ENCODE measurements at places on chromosomes 4 and X.

DNA sequence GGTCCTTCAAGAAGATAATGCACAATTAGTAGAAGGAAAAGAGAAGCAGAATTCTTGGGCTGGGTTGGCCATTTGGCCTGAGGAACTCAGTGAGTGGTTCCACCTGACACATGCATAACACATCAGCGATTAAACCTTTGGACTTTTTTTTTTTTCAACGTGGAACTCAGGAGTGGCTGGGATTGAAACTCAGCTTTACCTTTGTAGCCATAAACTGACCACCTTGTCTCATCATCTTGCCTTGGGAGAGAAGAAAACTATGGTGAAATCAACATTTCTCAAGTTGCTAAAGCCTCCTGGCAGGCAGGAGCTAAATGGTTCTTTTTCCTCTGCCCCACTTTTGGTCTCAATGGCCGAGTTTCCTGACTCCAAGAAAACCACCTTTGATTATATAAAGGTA, 16.3 kb downstream of the PTTG2 start:
- no peak for DNase-seq

DNA sequence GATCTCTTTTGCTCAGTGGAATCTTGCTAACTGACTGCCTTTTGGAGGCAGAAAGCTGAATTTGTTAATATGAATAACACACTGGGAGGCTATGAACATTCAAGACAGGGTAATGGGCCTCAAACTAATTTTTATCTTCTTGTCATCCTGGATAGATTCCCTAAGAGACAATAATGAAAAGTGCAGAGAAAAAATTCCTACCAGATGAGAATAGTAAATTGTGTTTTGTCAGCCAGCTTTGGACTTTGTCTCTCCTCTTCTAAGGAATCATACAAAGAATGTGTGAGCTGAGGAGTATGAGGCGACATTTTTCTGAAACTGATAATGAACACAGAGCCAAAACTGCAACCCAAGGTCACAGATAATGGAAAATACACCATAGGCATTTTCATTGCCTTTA, 649.3 kb downstream of the IQCM start:
- no peak for DNase-seq

GRCh38 chr4:124028182-124028581, 631.6 kb downstream of the SPRY1 start:
- no peak for DNase-seq

DNA sequence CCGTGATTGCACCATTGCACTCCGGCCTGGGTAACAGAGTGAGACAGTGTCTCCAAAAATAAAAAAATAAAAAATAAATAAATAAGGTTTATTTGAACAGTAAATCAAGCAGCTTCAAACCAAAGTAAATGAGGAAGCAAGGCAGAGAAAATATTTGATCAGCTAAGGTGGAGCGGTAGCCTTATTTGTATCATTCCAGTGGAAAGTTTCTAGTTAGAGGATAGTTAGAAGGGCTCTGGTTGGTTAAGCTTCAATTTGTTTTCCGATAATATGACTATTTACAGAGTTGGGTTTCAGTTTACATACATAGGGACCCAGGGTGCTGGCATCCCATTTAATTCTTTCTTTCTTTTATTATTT, 21.8 kb upstream of the OPHN1 start:
- DNase-seq, result no peak

DNA sequence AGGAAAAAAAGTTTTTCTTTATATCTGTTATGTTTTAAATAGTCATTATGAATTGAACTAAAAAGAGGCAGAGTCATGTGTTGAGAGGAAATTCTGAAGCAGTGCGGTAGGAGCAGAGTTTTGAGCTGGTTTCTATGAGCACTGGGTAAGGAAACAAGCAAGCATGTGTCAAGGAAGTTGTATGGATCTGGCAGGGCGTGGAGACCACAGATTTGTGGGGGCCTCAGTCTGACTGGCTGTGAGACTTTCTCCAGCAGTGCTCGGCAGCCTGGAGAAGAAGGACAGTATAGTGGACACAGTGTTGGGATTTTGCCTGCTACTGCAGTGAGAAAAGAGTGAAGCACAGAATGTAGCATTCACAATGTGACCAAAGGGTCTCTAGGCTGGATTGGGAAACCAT, 399.1 kb downstream of the INPP4B start:
- no peak for DNase-seq

DNA sequence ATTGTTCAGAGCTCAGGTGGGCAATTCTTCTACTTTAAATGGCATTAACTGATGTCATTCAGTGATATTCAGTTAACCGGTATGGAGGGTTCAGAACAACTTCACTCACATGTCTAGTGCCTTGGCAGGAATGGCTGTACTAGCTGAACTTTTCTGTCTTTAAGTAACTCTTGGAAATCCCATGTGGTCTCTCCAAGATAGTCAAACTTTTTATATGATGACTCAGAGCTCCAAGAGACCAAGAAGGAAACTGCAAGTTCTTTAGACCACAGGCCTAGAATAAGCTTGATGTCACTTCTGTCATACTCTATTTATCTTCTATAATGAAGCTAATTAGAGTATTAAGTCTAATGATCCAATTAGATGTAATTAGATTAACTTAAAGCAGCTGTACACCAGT, 24.9 kb downstream of the LHFPL1 start:
- no peak for DNase-seq

DNA sequence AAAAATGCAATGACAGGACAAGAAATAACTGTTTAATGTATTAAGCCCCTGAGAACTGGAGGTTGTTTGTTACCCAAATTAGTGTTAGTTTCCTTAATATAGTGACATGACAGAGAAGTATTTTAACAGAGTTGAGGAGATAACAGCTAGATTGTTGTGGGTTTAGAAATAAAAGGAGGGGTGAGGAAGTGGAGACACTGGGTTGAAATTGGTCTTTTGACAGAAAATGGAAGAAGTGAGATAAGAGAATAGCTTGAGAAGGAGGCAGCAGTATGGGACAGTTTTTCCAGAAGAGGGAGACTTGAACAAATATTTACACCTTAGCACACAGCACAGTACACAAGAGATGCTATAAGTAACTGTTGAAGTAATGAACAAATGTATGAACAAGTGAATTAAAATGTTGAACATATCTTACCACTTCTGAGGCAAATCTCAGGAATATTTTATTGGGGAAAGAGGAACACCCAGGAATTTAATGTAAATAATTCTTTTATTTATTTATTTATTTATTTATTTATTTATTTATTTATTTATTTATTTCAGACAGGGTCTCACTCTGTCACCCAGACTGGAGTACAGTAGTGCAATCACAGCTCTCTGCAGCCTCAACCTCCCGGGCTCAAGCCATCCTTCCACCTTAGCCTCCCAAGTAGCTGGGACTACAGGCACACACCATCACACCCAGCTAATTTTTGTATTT, 58.0 kb upstream of the EGFL6 start:
- no peak for DNase-seq

DNA sequence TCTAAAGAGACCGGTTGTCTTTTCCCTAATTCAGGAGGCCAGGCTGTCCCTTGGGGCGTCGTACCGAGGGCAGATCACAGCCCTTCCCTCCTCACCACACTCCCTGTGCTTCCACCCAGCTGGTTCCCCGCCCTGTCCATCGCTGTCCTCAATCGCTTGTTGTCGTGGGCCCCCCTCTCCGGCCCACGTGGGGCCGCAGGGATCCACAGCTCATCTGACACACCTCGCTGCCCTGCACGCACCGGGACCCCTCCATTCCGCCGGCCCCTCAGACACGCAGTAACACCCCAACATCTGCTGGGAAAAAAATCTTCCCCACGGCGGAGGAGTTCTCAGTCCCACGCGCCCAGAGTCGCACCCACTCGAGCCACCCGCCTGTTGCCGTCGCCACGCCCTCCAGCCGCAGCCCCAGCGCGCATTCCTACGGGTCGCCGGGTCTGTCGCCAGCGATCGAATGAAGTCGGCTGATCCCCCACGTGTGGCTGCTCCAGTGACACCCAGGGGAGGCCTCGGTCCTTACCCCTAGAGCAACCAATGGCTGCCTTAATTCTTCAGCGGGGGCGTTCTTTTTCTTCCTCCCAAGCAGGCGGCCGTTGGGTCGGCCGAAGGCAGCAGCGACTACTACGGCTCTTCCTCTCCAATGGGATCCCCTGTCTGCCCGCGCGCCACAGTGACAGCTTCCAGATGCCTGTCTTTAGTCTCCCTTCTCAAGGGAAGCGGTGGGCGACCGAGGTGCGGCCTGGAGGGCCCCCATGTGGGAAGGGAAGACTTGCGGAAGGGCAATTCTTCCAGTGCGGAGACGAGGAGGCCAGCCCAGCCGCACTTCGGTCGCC, 893 bp upstream of the SEPTIN11 start:
- DNase-seq, result peak; percentile 56

DNA sequence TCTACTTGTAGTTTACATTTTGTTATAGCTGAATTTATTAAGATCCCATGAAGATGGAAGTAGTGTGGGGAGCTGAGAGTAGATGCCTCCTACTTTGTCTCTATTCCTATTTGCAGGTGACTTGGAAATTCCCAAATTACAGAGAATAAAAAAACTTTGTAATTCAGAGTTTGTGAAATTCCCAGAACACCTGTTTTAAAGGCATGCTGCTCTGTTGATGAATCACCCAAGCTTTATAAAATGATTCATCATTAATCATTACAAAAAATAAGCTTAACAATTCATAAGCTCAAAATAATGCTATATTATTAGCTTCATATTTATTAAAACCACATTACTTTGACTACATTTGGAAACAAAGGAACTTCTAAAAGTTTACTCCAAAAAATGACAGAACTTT, 856.3 kb downstream of the RPA4 start:
- no peak for DNase-seq

- DNase-seq, result no peak
These were observed 28.0 kb downstream of the FRMPD3 start for GRCh38 chrX:107477406-107477805.

DNA sequence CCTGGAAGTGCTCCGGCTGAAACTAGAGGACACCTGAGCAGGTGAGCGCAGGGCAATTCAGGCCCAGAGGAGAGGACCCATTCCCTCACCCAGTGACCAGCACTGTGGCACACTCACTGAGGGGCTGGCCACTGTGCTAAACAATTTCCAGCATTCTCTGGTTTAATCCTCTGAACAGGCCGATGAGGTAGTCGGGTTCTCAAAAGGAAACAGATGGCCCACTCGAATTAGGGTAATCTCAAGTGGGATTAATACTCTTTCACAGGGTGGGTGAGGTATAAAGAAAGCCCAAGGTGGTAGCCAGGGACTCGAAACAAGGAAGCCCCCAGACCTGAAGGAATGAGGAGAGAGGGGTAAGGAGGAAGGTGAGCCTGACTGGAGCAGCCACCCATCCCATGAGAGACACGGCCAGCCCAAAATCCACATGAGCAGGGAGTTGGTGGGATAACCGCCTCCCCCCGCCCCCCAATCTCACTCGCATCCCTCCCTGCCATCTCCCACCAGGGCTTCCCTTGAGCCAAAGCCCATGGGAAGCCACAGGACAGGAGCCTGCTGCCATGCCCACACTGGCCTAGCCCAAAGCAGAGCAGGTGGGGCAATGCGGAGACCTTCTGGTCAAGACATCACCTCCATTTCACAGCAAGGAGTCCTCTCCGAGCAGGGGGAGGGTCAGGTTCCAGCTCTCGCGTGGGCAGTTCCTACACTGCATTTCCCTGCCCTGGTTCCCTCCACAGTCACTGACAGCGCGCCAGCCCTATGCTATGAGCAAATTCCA, 55.0 kb downstream of the SH3KBP1 start:
- no peak for DNase-seq

GRCh38 chrX:8848911-8849310, 47.7 kb upstream of the FAM9A start:
- no peak for DNase-seq

GRCh38 chrX:153343674-153344073, 9.7 kb downstream of the ZNF275 start:
- DNase-seq, result no peak

DNA sequence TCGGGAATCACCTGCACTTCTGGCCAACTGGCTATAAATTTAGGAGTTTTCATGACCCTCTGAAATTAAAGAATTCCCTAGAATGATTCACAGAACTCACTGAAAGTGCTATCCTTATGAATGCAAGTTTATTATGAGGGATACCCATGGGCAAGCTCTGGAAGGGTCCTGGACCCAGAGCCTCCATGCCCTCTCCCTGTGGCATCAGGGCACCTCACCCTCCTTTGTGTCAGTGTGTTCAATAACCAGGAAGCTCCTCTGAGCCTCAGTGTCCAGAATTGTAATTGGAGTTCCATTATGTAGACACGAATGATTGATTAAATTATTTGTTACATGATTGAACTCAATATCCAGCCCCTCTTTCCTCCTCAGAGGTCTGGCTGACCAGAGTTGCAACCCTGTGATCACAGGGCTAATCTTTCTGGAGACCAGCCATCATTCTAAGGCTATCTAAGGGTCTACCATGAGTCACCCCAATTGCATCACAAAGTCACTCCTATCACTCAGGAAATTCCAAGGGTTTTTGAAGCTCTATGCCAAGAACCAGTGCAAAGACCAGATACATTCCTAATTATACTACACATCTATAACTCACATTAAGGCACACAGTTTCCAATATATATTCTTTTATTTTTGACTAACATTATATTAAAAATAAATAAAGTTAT, 8.9 kb downstream of the ANXA3 start:
- DNase-seq, result no peak

DNA sequence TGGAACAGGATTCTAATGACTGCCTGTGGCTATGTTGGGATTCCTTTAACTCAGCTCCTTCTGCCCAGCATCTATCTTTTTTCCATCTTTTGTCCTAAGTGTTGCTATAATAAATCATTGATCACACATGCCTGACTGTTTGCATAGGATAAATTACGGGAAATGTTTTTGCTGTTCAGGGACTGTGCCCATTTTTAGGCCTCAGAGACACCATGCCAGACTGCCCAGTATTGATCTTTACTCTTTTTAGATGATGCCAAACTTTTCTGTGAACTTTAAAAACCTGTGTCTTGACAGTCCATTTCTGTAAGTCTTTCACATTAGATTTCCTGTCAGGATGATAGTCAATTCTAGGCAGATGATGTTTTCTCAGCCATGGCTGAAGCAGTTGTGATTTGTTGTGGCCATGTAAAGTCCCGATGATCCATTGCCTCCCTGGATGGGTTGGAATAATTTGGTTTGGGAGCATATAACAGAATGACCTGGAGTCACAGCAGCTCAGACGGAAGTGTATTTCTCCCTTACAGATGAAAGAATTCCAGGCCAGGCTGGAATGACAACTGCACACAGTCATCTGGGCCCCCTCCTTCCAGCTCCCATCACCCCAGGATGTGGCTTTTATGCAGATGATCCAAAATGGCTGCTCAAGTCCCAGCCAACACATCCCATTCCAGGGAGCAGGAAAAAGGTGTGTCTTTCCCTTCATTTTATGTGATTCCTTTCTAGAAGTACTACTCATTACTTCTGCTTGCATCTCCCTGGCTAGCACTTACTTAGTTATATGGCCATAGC, 3.4 kb downstream of the HTT-AS start:
- DNase-seq, result no peak

GRCh38 chrX:1323315-1323714, 13.3 kb upstream of the IL3RA start:
- DNase-seq, result peak; percentile 65
